ENCODE measurements at places on chromosomes 3 and 15.

GRCh38 chr3:93989241-93989640 lies 9.3 kb downstream of the ARL13B start:
- no peak for DNase-seq

GRCh38 chr3:197542741-197543454 lies 12.9 kb downstream of the BDH1 start:
- no peak for DNase-seq

DNA sequence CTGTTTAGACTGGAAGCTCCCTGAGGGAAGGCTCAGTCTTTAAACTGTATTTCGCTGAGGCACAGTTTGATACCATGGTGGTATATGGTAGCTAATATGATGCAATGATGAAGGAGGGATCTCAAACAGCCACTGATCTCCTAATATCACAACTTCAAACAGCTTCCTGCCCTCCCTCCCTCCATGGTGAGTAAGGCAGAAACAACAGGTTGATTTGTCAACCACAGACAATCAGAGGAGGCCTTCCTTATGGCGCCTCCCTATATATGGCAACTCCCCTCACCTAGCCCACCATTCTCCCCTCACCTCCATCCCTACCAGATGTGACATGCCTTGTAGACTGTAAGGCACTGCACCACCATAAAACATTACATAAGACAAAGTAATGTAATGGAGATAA lies 316.5 kb upstream of the ICE2 start:
- DNase-seq: no peak

DNA sequence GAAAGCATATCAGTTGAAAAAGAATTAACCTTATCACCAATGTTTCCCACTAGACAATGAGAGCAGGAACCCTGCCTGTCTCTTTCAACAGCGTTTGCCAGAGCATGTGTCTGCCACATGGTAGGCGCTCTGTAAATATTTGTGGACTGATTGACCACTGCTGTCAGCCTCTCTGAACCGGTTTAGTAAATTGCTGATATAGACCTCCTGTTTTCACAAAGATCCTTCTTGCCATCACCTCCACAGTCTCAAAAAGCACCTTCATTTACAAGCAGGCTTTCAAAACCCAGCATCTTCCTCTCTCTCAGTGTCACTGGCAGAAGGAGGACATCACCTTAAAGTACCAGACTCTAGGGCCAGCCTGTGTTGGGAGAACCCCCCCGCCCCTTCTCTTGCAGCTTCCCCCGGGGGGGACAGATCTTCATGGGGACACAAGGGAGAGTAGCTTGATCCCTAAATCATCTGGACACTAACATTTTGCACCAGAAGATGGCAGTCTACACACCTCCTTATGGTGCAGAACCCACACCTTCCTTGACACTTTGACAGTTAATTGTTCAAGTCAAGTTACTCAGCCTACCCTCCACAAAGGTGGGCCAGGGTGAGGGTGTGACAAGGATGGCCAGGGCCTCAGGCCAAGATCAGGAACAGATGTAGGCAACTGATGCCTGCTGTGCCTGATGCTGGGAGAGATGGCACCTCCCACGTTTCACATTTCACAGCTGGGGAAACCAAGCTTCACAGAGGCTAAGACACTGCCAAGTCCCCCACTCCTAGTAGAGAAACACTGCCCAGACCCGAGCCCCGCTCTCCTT lies 37.8 kb upstream of the USP3 start:
- no peak for DNase-seq

GRCh38 chr3:50171540-50172301 lies 16.6 kb downstream of the SEMA3F start:
- DNase-seq: no peak

DNA sequence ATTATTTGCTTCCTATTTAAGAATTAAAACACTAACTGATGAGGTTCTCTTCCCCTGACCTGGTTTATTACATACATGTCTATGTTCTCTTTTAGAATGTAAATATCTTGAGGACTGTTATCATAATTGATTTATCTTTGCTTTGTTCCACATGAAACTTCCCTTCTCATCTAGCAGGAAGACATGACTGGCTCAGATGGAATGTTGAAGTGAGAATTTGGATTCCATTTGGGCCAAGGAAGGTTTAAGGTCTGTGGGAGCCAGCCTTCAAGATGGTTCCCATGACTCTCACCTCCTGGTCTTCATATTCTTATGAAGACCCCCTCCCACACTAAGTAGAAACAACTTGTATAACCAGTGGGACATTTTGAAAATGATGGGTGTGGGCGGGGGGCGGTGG lies 222.2 kb upstream of the GADL1 start:
- no peak for DNase-seq

- DNase-seq: no peak
These were observed 48.3 kb downstream of the MITF start for GRCh38 chr3:69787436-69788168.

DNA sequence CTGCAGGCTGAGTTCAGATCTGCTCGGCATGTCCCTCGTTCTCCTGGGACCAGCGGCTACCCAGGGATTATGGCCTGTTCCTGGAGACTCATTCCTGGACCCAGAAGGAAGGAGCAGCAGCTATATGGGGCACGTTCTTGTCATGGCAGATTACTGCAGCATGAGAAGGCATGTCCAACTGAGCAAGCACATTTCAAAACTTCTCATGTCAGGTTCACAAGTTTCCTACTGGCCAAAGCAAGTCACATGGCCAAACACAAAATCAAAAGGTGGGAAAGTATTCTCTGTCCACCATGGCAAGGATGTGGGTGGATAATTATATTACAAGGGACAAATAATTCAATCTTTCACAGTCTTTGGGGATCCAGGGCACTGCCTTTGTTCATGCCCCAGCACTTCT lies 71.9 kb upstream of the C15orf39 start:
- DNase-seq: no peak

- no peak for DNase-seq
These were observed 215.4 kb downstream of the SNRPN start for GRCh38 chr15:25170113-25170731.

- no peak for DNase-seq
These were observed 11.1 kb upstream of the MFN1 start for GRCh38 chr3:179336345-179336929.

GRCh38 chr3:50237754-50238548 lies 1.9 kb downstream of the GNAI2 start:
- peak; percentile 57 for DNase-seq

DNA sequence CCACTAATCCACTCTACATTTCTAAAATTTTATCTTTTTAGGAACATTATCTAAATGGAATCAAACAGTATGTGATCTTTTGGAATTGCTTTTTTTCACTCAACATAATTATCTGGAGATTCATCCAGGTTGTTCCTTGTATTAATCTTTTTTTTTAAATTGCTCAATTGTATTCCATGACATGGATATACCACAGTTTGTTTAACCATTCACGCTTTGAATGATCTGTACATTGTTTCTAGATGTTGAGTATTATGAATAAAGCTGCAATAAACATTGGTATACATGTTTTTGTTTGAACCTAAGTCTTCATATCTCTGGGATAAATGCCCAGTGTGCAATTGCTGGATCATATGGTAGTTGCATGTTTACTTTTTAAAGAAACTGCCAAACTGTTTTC lies 5.5 kb downstream of the CTDSPL start:
- DNase-seq: no peak

DNA sequence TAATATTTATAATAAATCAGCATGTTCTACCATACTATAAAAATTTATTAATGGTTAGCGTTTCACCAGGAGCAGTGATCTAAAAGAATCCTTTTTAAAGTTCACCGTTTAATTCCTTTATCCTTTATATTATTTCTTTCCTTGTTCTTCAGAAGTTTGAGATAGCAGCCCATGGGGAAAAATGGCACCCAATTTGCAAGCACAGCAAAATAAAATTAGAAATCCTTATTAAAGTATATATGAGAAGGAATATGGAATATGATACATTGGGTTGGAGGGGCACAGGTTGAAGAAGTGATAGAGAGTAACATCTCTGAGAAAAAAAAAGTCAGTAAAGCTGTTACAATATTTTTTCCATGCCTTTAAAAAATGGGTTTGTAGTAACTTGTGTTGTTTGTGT lies 892.0 kb downstream of the NAALADL2 start:
- DNase-seq: no peak

DNA sequence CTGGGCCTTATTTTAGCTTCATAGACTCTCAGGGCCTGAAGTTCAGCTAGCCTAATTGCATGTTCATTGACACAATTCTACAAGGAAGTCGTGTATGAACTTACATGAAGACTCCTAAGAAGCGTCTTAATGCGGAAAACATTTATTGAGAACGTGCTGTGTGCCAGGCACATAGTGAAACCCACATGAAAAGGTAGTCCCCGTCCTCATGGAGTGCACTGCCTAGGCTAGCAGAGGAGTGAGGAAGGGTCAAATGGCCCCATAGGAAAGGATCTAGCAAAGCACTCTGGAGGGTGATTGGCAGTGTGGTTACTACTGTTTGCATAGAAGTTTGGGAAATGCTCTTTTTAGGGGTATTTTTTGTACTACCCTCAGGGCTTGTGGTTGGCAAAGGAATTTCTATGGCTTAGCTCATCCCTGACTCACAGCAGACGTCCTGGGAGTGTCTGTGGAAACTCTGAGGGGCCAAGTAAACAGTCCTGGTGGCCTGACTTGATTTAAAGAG lies 854 bp upstream of the NPTN start:
- no peak for DNase-seq

Measured in activated CD8-positive, alpha-beta memory T cell treated with anti-CD3 and anti-CD28 coated beads for 48 hours (primary cell).